ENCODE measurements at places on chromosomes 3 and 15.

DNA sequence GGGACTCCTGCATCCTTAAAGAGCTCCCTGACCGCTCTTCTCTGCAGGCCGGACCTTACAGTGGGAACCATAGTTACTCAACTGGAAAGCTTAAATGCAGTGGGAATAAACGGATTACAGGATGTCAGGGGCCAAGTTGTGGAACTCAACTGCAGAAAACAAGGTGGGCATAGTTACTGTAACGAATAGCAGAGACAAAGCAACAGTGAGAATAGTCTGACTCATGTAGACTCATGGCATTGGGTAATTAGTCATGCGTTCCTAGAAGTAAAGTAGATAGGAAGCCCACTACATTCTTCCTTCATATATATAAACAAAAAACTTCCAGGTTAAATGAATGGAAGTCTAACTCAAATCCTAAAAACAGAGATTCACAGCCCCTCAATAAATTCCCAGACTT, 95.5 kb upstream of the CHRNA7 start:
- peak; percentile 47 for DNase-seq

DNA sequence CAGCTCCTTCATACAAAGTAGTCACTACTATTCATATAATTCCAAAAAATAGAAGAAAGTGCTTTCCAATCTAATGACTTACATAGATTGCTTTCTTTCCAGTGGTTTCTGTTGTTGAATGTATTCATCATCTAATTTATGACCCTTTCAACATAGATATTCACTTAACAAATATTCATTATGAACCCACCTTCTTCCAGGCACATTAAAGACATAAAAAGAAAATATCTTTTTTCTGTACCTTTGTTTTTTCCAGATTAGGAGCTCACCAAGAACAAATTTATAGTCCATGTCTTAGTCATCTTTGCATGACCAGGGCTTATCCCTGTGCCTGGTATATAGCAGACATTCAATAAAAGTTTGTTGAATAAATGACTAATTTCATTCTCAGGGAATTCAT, 32.4 kb upstream of the PDZRN3 start:
- no peak for DNase-seq

DNA sequence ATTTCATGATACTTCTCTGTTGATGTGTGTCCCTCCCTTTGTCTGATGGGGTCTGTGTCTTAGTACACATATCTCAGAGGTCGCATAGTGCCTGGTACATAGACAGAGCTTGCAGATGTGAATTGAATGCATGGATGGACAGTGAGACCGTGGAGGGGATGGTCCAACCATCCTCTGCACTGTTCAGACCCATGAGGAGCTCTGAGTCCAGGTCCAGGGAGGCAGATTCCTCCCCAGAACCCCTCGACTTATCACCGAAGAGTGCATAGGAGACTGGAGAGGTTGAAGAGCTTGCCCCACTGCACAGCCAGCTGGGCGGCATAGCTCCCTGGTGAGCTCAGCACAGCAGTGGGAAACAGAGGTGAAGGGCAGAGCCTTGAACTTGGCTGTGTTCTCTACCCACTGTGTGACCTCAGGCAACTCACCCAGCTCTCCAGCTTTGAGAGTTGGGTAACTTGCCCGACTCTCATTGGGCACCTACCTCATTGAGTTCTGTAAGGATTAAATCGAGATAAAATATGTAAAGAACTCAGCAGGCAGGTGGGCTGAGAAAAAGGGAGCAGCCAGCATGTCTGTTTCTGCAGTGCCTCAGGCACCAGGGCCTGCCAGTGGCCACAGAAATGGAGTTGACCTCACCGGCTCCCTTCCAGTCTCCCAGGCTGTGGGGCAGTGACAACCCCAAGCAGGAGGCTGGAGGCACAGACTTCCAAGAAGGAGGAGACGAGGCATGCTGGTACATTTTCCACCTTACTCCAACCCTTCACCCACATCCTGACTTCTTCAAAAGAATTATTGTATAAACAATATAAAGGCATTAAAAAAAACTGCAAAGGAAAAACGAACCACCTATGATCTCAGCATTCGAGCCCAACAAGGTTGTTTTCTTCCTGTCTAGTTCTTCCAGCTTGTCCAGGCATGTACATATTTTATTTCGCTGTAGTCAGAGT, 54.1 kb upstream of the TFRC start:
- no peak for DNase-seq

- DNase-seq: no peak
These were observed 137.7 kb upstream of the TMEM108 start for GRCh38 chr3:132900481-132900880.

DNA sequence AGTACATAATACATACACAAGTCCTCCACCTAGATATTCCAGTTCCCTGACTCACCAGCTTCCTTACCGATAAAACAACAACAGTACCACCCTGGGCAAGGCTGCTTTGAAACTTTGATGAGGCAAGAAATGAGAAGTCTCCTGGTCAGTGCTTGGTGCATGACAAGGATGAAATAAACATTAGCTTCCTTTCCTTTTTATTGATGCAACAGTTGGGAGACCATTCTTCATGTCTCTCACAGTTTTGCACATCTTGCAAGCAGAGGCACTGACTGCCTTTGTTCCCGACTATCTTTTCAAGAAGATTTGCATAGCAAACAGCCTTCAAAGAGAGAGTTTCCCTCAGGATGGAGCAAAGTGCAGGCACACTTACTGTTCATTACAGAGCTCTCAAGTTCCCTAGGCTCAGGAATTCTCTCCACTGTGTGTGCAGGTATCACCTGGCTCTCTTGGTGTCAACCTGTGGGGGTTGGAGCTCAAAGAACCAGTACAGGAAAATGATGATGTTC, 65.2 kb downstream of the MYLK start:
- peak; percentile 31 for DNase-seq

DNA sequence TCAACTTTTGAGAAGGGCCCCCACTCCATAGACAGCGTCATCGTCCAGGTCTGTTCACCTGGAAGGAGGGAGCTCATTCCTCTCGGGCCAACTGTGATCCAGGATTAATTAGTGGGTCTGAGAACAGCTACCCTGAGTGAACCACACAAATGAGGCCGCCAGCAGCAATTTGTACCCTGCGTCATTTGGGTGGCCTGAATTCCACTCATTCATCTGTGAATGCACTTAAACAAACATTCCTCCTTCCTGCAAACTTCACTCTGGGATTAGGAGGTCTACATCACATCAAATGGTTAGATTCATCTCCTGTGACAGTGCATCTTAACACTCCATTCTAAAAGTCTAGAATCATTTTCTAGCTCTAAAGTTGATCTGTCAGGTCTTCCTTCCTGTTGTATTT, 201.8 kb downstream of the GABRG3 start:
- DNase-seq: no peak

GRCh38 chr3:172536505-172536904, 13.3 kb upstream of the TNFSF10 start:
- no peak for DNase-seq

- no peak for DNase-seq
These were observed 3.8 kb upstream of the RAP2B start for GRCh38 chr3:153158189-153158588.

DNA sequence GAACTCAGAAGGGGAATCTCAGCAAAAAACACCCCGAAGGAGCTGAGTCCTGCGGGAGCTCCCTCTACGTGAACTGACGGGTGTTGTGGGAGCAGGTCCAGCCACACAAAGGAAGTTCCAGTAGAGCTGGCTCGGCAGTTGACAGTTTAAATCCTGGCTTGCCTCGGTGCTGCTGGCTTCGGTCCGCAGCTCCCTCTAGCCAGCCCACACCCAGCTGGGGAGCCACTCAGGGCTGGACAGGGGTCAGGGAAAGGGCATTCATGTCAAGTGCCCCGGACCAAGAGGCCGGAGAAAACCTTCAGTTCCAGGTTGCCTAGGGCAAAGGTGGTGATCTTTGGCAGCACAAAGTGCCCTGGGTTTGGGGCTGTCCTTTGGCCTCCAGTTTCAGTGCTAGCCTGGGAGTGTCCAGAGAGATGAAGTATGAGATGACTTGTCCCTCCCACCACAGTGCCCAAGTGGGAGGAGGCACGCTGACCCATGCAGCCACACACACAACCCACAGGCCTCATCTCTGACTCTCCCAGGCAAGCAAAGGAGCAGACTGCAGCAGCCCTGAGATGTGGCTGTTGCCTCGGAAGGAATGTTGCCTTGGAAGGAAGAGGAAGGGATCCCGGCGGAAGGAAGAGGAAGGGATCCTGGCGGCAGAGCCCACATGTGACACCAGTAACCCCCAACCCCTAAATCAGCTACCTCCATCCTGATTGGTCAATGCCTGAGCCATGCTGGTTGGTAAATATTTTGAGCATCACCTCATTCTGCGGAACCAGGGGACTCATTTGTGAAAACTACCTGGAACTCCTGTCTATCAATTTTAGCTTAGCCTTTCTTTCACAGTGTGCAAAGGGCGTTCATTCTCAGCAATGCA, 13.9 kb upstream of the ANPEP start:
- peak; percentile 52 for DNase-seq

DNA sequence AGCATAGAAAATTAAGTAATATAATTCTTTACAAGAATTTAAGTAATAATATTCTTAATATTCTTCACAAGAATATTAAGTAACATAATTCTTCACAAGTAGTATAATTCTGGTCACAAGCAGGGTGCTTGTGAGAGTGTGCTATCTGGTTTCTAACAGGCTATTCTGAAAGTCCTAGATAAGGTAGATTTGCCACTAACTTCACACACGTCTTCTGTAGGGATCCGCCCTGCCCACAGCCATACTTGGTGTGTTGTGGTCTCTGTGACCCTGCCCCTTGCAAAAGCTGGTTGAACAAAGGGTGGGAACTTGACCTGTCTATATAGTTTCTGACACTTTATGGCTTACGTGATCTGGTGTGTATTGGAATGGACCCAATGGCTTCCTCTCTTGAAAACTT, 253.4 kb upstream of the MDFIC2 start:
- DNase-seq: no peak

- DNase-seq: no peak
These were observed 7.7 kb downstream of the STRA6 start for GRCh38 chr15:74194572-74195559.

DNA sequence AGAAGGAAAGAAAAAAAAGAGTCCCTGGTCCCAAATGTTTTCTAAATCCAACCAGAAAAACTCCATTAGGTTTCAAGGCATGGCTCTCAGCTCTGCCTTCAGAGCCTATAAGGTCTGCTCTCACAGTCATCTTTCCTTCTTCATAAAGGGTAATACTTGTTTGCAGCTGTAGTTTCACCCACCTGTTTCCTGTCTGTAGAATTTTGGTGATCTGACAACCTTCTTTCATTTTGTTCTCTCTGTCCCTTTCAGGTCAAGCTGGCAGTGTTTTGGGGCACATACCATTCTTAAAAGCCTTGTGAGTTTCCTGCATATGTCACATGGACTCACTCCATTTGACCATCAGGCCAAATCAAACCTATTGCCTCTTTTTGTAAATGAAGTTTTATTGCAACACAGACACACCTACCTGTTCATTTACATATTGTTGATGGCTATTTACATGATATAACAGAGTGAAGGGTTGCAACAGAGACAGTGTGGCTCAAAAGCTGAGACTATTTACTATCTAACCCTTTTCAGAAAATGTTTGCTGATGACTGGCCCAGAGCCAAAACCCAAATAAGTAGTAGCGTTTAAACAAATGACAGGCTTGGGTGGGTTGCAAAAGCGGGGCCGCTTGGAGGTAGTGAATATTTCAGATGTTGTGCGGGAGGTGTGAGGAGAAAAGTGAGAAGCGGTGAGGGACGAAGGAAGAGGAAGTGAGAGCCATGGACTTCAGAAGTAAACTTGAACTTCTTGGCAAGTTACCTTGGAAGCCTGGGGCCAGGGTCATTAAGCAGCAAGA, 292.7 kb upstream of the PROK2 start:
- no peak for DNase-seq

DNA sequence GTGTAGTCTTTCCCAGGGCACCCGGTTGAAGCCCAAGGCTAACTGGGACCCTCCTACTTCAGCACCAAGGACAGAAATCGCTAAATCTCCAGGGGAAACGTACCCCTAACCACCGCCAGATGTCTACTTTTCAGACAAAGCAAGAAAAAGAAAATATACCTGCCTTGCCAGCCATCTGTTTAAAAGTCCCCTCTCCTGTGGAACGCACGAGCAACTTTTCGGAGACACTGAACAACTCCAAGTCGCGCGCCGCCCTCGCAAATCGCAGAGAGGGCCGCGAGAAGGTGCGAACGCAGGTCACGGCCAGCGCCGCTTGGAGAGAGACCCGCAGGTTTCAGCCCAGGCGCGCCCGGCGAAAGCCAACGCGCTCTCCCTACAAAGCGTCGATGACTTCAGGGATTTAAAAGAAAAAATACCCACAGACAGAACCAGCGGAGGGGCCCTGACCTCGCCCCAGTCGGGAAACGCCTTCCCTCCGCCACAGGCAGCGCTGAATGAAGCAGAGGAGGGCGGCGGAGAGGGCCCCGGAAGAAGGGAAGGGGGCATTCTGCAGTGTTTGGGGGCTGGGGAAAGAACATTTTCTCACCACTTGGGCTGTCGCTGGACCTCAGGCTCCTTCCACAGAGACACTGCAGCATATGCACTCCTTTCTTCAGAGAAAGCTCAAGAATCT, 213.1 kb downstream of the FGF12 start:
- DNase-seq: peak; percentile 13

DNA sequence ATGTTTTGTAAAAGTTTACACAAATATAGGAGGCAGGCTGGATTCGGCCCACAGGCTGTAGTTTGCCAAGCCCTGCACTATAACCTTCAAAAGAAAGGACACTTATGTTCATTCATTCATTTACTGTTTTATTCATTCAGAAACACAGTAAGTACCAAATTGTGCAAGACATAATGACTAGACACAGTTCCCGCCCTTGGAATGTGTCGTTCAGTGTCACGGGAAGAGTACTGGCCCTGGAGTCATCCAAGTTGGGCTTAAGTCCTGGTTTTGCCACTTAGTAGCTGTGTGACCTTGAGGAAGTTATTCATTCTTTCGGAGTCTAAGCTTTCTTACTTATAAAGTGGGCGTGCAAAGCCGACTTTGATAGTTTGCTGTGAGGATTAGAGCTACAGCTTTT, 22.0 kb downstream of the COLQ start:
- DNase-seq: peak; percentile 12

DNA sequence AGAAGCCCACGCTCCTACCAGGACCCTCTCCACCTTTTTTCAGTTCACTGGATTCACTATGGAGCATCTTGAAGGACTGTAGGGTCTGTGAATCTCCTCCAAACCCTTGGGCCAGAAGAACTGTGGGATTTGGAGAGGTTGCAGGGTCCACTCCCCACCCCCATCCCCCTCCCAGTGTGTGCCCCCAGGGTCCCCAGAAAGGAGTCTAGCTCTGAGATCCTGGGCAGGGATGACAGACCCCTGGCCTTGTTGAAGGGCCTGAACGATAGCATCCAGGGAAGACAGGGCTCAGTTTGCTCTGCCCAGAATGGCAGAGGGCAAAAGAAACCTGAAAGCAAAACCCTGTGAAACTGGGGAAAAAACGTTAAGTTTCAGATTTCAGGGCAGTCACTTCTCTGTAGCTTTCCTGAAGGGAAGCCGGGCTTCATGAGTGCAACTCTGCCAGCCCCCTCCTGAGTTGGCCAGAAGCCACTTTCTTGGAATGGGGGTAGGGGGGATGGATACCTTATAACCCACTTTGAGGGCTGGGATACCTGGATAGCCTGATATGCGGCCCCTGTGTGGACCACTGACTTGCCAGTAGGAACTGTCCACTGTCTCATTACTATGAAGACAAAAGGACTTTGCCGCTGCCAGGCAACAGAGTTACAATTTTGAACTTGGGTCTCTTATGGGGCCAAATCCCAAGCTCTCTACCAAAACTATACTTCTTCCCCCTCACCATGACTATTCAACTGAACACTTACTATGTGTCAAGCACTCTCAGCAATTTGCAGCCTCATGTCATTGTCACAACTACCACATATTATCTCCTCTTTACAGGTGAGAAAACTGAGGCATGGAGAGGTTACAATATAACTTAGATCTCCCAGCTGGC, 1.6 kb upstream of the CISH start:
- DNase-seq: no peak
